Fibroblast of lung (primary cell): ENCODE measurements at places on chromosomes 7 and 10. TPM values are rescaled to one million over a fixed set of nuclear protein-coding genes. Genes with fewer than 3 reads are reported as not detected.

GRCh38 chr7:75055155-75055554 lies 18.4 kb downstream of the RCC1L start:
- DNase-seq = no peak

Gene CCT6A
- polyA plus RNA-seq = 172 and 266 TPM in 2 replicates

DNA sequence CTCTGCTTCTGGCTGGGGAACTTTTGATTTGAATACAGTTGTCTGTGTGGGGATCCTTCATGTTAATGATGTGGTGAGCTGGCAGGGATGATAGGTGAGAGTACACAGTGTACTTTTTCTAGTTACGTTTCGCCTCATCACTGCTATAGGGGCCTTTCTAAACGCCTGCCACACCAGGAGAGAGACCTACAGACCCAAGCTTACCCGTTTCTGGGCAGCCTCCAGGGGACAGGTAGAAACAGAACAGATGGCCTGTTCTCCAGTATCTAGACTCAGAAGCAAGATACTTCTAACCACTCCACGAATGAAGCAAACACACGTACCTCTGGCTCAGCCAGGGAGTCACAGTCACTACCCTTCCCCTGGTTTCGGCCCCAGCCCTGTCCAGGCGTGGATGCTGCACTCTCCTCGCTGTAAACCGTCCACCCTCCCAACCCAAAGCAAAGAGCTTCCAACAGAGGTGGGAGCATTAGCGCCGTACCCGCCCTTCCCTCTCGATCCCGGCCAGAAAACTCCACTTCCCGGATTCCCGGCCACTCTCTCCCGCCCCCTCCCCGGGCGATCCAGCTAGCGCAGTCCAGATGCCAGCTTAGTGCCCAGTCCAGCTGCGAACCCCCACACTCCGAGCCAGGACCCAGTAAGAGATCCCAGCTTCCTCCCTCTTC lies 1.2 kb downstream of the CCDC6 start:
- peak; percentile 32 for DNase-seq

DNA sequence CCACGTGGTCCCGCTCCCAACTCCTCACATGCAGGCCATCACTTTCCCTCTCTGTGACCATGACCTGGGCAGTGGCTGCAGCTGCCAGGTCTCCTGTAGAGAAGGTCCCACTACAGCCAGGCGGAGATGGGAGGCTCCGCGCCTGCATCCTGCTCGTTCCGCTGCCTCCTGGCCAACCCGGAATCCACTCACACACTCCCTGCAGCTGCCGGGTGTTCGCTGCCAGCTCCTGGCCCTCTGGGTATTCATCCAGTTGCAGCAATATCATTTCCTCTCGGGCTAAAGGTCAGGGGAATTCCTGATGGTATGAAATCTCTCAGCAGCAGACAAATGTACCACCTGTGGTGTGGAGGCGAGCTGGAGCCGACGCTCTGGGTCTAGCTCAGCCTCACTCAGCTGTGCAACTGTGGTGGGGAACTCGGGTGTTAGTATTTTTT lies 65.7 kb downstream of the TLL2 start:
- DNase-seq = no peak

- DNase-seq = no peak
Measured at GRCh38 chr10:15737656-15738055, 17.9 kb upstream of the ITGA8 start.

DNA sequence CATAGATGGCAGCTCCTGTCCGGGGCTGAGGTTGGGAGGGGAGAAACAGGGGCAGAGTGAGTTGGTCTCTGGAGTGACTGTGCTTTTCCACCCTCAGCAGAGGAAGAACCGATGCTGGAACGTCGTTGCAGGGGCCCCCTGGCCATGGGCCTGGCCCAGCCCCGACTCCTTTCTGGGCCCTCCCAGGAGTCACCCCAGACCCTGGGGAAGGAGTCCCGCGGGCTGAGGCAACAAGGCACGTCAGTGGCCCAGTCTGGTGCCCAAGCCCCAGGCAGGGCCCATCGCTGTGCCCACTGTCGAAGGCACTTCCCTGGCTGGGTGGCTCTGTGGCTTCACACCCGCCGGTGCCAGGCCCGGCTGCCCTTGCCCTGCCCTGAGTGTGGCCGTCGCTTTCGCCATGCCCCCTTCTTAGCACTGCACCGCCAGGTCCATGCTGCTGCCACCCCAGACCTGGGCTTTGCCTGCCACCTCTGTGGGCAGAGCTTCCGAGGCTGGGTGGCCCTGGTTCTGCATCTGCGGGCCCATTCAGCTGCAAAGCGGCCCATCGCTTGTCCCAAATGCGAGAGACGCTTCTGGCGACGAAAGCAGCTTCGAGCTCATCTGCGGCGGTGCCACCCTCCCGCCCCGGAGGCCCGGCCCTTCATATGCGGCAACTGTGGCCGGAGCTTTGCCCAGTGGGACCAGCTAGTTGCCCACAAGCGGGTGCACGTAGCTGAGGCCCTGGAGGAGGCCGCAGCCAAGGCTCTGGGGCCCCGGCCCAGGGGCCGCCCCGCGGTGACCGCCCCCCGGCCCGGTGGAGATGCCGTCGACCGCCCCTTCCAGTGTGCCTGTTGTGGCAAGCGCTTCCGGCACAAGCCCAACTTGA lies 2.7 kb downstream of the REPIN1 start:
- DNase-seq = no peak

DNA sequence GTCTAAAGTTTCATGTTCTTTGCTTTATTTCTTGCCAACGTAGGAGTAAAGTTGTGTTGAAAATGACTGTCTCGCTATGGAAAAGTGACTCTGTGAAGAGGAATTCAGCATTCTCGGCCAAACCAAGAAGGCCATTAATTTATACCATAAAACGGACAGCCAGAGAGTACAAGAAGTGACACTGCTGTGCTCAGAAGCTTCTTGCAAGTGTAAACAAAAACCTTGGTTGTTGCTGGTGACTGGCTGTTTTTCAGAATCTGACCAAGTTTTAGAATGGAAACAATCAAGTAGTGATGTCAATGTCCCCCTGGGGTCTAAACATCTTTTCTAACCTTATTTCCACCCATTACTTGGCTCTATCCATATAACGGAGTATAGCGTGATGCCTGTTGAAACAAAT lies 201.9 kb downstream of the INHBA start:
- no peak for DNase-seq
